ENCODE measurements at places on chromosomes 12 and 14.

DNA sequence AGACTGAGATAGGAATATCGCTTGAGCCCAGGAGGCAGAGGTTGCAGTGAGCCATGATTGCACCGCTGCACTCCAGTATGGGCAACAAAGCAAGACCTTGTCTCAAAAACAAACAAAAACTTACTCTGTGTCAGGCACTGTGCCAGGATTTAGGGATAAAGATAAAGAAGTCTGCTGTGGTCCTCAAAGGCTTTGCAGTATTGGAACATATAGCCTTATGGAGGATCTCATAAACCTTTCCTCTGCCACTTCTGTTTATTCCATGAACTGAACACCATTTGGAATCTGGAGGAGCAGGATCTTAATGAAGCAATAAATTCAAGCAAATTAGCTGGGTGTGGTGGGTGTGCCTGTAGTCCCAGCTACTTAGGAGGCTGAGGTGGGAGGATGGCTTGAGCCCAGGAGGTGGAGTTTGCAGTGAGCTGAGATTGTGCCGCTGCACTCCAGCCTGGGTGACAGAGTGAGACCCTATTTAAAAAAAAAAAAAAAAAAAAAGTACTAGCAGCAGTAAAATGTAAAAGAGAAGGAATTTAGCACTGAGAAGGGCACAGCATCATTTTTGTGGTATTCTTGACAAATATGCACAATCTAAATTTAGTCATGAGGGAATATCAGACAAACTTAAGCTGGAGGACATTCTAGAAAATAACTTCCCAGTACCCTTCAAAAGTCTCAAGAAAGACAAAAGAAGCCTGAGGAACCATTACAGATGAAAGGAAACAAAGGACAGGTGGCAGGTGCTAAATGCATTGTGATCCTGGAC is 27.1 kb downstream of the BMAL2 start:
- peaks cover 3% of the 10 kb centered on the region for H3K36me3 ChIP-seq
- H3K27ac ChIP-seq = no peak overlapping the region
- no peak for DNase-seq
- no peak overlapping the region for H3K4me3 ChIP-seq

DNA sequence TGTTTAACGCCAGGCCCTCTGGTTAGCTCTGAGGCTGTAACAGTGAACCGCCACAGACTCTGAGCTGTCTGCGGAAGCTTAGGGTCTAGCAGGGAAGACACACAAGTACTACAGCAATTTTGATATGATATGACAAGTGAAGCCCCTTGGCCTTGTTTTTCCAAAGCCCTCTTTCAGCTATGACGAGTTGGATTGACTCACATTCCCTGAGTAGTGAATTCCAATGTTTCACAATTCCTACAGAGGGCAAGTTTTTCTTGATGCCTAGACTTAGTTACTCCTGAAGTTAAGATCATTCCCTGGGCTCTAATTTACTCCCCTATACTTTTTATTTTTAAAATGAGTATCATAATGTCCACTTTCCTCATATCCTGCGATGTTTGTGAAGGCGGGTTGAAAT is 53.3 kb upstream of the CISTR start:
- no peak overlapping the region for H3K27ac ChIP-seq
- H3K4me3 ChIP-seq = no peak overlapping the region
- peaks cover 61% of the 10 kb centered on the region for H3K27me3 ChIP-seq
- no peaks in the 10 kb centered on the region for H3K4me1 ChIP-seq
- DNase-seq = no peak

DNA sequence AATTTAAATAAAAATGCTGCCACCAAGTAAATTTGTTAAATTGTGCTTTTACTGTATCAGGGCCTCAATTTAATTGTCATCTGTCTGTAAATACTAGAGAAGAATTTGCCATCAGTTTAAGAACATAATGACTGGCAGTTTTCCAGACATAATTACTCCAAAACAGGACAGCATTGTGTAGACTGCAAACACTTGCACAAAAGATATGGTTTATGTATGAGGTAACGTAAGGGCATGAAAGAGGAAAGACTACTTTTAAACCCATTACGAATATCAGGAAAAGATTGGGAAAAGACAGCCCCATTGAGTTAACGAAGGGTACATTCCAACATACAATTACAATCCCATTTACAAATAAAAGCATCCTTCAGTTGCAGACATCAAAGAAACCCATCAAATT is 59.8 kb upstream of the KRR1 start:
- H3K27ac ChIP-seq = no peak overlapping the region
- no peaks in the 10 kb centered on the region for H3K36me3 ChIP-seq
- DNase-seq = no peak
- peaks cover 9% of the 10 kb centered on the region for H3K27me3 ChIP-seq
- H3K4me3 ChIP-seq = no peak overlapping the region

DNA sequence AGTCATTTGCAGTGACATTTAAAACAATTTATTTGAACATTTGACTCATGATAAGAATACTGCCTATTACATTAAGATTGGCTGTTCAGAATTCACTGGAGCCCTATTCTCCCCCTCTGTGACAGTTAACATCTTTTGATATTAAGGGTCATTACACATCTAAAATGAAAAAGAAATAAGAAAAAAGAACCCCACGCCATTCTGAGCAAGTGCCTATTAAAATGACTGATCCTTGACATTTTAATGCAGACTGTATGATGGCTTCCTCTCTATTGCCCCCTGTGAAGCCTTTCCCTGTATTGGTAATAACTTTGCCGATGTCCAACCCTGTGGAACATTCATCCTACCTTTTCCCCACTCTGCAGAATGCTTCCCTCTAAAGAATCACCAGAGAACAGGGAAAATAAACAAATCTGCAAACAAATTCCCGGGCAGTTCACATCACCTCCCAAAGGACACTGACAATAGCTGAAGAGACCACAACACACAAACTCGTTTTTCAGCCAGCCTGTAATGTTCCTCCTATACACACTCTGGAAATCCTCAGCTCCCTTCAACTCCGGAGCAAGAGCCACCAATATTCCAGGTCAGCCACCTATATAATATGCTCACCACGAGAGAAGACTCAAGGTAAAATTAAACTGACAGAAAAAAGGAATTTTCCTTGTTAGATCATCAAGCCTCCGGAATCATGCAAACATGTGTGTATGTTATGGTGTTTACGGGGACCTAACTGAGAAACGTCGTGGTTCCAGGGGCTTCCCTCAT is 2.1 kb downstream of the NIN start:
- no peak for DNase-seq
- peaks cover 26% of the 10 kb centered on the region for H3K36me3 ChIP-seq
- peak overlapping the region; percentile 90 for H3K4me3 ChIP-seq
- H3K27ac ChIP-seq = peak overlapping the region; percentile 94
- H3K4me1 ChIP-seq = peaks cover 44% of the 10 kb centered on the region

- DNase-seq = no peak
- H3K4me1 ChIP-seq = peaks cover 4% of the 10 kb centered on the region
- H3K36me3 ChIP-seq = peaks cover 5% of the 10 kb centered on the region
- no peak overlapping the region for H3K4me3 ChIP-seq
- H3K27ac ChIP-seq = no peak overlapping the region
- H3K27me3 ChIP-seq = no peaks in the 10 kb centered on the region
Measured at GRCh38 chr12:93778306-93778705, 101.1 kb downstream of the CRADD start.

GRCh38 chr12:114955414-114956014 is 271.5 kb upstream of the TBX3 start:
- H3K36me3 ChIP-seq = no peaks in the 10 kb centered on the region
- no peaks in the 10 kb centered on the region for H3K27me3 ChIP-seq
- H3K4me1 ChIP-seq = no peaks in the 10 kb centered on the region
- H3K4me3 ChIP-seq = no peak overlapping the region
- no peak for DNase-seq

DNA sequence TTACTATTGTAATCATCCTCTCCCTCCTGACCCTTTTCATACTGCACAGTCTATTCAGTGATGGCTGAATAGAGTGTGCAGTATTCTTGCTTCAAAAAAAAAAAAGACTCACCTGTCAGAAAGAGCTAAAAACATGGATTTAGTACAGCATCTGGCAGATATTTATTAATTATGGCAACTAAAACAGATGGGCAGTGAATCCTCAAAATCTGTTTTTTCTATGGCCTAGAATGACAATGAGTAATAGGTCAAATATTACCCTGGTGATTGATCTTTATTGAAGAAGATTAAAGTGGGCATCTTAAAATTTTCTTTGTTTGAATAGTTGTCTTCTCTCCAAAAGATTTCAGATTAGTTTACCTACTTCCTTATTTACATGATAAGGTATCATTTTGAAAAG is 543.6 kb downstream of the FOXG1 start:
- DNase-seq = no peak
- H3K36me3 ChIP-seq = no peaks in the 10 kb centered on the region
- H3K4me3 ChIP-seq = no peak overlapping the region
- H3K27me3 ChIP-seq = no peaks in the 10 kb centered on the region
- H3K27ac ChIP-seq = no peak overlapping the region

DNA sequence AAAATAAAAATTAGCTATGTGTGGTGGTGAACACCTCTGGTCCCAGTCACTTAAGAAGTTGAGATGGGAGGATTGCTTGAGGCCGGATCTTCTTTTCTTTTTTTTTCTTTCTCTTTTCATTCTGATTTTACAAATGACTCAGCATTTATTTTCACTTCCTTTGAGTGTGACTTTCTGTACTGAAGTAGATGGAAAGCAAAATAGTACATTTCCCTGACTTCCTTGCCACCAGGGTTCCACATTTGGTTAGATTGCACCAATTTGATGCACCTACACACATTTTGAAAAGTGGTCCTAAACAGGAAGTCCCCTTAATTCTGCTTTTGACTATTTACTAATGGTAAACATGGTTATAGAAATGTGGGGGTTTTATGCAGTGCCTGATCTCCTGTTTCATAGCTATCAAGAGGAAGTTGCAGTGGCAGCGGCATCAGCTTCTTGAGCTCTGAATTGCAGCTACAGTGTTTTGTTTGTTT is 13.0 kb upstream of the LEMD3 start:
- no peak for DNase-seq
- H3K4me3 ChIP-seq = peak overlapping the region; percentile 7
- peaks cover 4% of the 10 kb centered on the region for H3K4me1 ChIP-seq
- H3K27me3 ChIP-seq = peaks cover 24% of the 10 kb centered on the region
- H3K27ac ChIP-seq = peak overlapping the region; percentile 17
- H3K36me3 ChIP-seq = no peaks in the 10 kb centered on the region

- H3K36me3 ChIP-seq = no peaks in the 10 kb centered on the region
- H3K27ac ChIP-seq = no peak overlapping the region
Measured at GRCh38 chr12:40581889-40582288, 110.3 kb upstream of the CNTN1 start.

DNA sequence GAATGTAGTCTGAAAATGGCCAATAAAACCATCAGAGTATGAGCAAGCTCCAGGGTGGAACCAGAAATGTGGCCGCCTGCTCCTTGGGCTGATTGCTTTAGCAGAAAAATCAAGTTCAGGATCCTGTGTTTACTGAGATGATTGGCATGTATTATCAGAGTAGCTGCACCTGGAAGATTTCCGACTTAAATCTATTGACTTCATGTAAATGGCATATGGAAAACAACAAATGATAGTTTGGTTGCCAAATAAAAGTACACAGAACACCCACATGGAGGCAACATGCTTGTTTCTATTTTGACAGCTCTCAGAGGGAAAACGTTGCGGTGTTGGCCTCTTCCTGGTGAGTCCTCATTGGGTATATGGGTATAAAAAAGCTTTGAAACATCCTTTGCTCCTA is 31.3 kb downstream of the SOCS2 start:
- DNase-seq = no peak
- H3K4me1 ChIP-seq = no peaks in the 10 kb centered on the region
- no peaks in the 10 kb centered on the region for H3K36me3 ChIP-seq
- H3K27ac ChIP-seq = no peak overlapping the region

- H3K4me3 ChIP-seq = no peak overlapping the region
- H3K4me1 ChIP-seq = no peaks in the 10 kb centered on the region
- H3K27ac ChIP-seq = no peak overlapping the region
- H3K27me3 ChIP-seq = no peaks in the 10 kb centered on the region
Measured at GRCh38 chr14:33435911-33436689, 497.4 kb downstream of the NPAS3 start.

- no peak overlapping the region for H3K4me3 ChIP-seq
- no peak overlapping the region for H3K27ac ChIP-seq
- no peaks in the 10 kb centered on the region for H3K4me1 ChIP-seq
- H3K27me3 ChIP-seq = peaks cover 25% of the 10 kb centered on the region
Measured at GRCh38 chr12:26287671-26288381, 92.5 kb downstream of the SSPN start.

DNA sequence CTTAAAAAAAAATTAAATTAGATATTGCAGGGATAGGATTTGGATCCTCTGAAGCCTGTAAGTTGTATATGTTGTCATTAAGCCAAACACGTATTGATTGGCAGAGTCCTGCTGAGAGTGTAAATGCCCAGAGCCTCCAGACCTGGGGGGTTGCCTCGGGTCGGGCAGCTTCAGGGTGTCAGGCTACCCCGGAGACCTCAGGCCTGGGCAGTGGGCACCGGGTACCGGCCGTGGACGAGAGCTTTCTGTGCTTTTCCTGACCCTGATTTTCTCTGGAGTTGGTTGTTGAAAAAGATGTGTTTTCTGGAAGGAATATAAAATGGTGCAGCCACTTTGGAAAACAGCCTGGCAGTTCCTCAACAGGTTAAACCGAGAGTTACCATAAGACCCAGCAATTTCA is 96.1 kb downstream of the DNAH10 start:
- no peak overlapping the region for H3K27ac ChIP-seq
- H3K4me3 ChIP-seq = no peak overlapping the region
- no peaks in the 10 kb centered on the region for H3K4me1 ChIP-seq
- no peak for DNase-seq

DNA sequence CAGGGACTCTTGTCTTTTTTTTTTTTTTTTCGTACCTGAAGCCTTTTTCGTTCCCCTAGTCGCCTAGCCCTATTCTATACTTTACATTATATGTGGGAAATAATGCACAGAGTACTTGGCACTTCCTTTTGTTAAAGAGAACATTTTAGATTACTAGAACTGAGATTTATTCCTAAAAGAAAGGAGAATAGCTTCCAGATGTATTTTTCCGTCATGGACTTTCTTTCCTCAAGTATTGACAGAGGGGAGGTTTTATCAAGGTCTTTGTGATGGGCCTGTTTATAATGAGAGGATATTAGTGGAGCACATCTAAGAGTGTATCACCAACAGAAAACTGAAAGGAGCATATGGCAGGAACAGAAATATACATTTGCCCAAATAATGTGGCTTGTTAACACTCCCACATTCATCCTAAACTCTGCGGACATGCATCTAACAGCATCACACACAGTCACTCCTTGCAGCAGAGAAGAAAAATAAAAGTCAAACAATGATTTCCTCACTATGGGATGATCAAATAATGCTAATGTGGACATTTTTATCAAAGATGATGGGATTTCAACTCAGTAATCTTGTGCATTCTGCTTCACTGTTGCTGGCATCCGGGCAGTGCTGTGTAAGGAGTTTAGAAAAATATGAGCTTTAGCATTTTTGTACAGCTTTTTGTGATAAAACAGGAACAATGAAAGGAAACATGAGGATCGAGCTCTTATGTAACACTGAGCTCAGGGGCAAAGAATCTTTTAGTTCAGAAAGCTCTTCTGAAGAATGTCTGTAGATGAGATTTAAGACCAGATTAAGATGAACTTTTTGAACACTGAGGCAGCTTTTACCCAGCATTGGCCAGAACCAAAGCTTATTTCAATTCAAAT is 183.1 kb downstream of the EGLN3 start:
- peaks cover 14% of the 10 kb centered on the region for H3K27me3 ChIP-seq
- no peak overlapping the region for H3K27ac ChIP-seq
- H3K4me1 ChIP-seq = no peaks in the 10 kb centered on the region
- no peak for DNase-seq
